Thoracic aorta (tissue), 2 donors: ENCODE measurements at places on chromosomes 2 and 18.

GRCh38 chr2:131120815-131121317 lies 15.7 kb downstream of the PLEKHB2 start:
- DNase-seq = no peak

DNA sequence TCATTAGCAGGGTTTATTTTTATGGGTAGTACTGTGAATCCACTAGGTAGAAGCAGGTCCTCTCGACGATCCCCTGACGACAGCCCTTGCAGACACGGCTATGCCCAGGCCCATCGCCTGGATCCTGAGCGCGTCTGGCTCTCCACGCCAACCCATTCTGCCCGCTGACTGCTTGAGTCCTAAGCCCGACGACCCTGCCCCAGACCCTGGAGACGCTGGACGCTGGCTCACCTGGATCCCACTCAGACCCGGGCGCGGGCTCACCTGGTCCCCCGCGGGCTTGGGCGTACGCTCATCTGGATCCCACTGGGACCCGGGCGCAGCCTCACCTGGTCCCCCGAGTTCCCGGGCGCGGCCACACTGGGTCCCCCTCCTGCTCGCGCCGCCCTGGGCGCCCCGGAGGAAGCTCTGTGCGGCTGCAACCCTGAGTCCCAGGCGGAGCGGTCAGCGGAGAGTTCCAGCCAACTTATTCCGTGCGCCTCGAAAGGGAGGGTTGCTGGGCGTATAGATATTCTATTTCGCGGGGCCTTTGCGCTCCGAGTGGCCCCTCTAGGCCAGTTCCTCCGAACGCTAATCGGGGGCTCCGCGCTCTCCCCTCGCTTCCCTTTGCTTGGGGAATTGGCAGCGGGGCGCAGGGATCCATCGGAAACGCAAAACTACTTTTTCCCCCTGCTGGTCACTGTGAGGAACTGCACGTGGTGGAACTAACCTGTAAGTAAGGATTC lies 22.4 kb upstream of the RMP24 start:
- DNase-seq = no peak

GRCh38 chr2:42446503-42447271 lies 47.1 kb downstream of the KCNG3 start:
- DNase-seq = no peak

DNA sequence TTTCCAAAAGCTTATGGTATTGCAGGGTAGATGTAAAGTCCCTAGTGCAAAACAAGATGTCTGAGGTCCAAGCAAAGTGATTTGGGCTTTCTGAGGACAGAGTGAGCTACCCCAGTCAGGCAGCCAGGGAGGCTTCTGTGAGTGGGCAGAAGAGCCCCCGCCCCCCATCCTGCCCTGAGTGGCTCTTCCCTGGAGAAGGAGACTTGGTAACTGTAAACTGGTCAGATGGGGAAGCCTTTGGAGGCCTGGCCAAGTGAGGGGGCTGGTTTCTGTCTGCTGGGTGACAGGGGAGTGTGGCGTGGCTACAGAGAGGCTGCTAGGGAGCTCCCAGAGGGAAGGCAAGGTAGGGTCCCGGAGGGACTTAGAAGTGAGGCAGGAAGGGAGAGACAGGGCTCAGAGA lies 181.3 kb upstream of the HAAO start:
- no peak for DNase-seq

GRCh38 chr2:45014831-45015230 lies 5.6 kb upstream of the SIX2 start:
- no peak for DNase-seq

DNA sequence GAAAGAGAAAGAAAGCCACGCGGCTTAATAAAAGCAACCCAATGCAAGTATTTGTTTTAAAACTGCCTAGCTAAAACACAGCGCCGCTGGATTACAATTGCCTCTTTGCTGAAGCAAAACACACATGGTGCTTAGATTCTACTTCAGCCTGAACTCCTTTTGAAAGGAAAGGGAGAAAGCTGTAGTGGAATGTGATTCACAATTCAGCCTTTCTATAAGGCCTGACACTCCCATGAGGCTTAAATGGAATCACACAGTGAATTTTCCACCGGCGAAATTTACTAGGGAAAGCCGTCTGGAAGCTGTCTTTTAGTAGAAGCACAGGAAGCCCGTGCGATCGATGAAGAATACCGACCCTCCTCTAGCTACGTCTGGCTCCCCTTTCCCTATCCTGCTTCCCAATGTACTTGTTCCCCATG lies 348.0 kb downstream of the DLGAP1 start:
- no peak for DNase-seq

GRCh38 chr18:76827205-76828200 lies 5.1 kb downstream of the ZNF236 start:
- DNase-seq = no peak

DNA sequence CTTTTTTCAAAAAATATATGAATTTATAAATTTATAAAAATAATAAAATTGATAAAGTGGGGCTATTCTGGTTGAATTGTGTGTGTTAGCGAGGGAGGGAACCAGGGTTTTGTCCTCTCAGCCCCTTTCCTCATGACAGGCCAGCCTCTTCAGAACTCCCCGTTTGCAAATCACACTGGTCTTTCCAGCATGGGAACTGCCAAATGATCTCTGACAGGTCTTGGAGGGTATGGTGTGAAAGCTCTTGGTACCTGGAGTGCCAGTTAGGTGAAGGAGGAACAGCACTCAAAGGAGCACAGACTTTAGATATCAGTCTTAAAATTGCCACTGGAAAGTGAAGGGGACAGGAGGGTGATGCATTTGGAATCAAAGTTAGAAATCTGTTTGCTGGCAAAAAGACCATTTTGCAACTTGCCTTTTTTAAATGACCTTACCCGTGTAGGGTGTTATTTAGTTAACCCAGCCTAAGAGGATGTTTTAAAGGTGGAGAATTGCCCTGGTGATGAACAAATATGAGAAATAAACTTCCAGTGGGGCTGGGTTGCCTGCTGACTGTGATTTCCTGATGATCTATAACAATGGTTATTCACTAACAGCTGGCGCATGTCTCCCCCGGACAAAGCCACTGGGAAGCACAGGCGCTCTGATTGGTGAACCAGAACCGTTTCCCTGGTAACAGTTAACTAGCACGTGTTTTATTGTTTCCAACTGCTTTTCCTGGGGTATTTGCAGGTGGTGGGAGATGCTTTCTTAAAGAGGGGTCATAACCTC lies 85.3 kb upstream of the EFEMP1 start:
- peak; percentile 6 for DNase-seq

DNA sequence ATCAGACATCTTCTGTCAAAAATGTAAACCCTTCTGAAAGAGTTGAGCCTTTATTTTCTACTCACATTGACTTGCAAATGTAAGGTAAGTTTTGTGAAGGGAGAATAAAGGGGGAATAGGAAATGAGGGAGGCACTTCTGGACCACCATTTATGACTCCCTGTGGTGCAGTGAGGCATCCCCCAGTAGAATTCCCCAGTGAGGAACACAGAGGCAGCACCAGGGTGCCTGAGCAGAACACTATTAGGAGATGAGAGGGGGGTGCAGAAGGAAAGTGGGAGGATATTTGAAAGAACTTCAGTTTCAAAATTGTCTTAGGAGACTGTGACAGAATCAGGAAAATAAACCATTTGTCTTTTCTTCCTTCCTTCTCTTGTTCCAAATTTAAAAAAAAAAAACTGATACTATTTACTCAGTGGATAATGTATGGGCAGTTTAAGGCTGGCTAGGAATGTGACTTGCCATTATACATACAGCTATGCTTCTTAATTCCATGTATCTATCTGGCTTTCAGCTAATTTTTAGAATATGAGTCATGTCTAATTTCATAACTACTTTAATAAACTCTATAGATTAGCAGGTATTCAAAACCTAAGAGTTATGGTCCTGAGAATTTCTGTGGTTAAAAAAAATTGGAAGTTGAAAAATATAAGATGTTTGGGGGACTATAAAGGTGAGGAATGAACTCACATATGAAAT lies 478.1 kb upstream of the CHAC2 start:
- DNase-seq = no peak

DNA sequence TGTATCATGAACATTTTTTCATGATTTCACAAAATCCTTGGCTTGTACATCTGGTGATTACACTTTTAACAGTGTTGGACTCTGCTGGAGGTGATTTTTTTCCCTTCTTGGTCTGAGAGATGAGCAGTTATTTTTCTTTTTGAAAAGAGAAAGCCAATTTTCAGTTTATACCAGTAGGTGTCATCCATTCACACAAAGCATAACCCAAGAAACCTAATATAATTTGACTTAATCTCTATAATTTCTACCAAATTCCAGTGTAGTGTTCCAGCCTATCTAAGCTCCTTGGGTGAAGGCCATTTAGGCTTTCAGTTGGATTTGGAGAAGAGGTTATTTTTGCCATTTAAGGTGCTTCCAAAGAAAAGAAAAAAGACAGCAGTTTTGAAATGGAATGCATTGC lies 7.7 kb upstream of the ICOS start:
- no peak for DNase-seq

DNA sequence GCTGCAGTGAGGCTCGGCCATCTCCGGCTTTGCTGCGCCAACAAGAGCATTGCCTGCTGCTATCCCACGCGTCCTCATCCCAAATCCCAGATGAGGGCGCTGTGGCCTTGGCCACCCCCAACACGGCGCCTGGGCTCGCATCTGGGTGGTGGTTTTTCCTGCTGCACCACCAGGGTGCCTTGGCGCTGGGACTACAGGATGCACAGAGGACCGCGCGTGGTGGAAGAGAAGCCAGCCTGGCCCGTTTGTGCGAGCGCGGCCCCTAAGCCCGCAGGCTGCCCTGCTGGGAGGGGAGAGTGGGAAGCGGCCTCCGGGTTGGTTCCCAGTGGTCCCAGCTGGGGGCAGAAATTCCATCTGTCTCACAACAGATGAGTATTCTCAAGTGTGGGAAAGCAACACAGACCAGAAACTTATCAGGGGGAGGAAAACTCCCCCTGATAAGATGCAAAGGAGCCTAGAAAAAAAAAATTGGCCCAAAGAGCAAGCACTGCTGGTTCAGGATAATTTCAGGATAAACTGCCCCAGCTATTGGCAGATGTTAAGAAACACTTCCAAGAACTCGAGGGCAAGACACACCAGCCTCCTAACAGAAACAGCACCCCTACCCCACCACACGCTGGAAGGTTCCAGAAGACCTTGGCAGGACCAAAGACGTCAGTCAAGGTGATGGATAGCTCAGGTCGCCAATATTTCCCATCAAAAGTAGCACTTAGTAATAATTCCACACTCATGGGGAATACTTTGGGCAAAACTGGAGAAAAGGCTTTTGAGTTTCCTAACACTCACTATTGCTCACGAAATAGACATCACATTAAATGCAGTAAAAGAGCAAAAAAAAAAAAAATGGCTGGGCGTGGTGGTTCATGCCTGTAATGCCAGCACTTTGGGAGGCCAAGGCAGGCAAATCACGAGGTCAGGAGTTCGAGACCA lies 152.1 kb downstream of the PXDN start:
- peak; percentile 46 for DNase-seq
